Esophagus muscularis mucosa (tissue), 4 donors: ENCODE measurements at places on chromosomes 12 and 14.

DNA sequence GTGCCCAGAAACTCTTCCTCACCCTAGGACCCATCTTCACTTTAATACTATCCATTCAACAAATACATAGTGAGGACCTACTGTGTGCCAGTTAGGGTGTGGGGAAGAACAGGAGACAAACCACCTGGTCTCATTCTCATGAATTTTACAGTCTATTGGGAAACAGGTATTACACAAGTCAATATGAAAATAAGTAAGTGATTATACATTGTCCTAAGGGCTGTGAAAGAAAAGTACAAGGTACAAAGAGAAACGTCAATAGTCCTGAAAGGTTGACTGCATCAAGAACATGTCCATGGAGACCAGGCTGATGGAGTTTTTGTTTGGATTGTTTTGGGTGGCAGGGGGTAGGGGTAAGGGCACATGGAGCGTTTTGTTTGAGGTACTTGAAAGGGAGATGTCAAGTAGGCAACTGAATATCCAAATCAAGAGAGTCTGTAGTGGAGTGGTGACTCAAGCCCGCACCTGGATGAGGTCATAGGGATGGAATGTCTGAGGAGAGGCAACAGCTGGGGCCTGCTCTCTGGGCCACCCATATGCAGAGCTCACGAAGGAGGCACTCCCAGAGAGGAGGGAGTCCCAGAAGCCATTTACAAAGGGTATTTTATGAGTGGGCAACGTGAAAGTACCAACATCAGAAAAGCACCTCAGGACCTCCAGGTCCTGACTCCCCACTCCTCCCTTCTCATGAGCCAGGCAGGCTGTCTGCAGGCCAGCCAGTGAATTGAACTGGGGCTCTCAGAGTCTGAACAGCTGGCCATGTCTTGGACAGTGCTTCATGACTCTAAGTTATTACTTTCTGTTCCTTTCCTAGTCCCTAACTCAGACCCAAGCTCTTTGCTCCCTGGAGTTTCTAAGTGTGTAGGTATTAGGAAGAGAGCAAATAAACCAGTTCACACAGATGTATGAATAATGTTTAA is 272.0 kb downstream of the ZFP36L1 start:
- DNase-seq, result no peak

DNA sequence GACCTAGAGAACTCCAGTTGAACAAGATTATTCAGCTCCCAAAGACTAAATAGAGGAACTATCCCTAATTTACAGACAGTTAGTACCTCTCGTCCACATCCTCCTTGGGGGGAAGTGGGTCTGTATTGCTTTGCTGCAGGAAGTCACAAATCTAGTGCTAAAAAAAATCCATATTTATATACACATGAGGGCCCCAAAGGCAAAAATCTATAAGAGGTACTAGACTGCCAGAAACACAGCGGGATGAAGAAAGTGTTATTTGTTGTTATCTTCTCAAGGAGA is 190.1 kb downstream of the TTC8 start:
- no peak for DNase-seq

DNA sequence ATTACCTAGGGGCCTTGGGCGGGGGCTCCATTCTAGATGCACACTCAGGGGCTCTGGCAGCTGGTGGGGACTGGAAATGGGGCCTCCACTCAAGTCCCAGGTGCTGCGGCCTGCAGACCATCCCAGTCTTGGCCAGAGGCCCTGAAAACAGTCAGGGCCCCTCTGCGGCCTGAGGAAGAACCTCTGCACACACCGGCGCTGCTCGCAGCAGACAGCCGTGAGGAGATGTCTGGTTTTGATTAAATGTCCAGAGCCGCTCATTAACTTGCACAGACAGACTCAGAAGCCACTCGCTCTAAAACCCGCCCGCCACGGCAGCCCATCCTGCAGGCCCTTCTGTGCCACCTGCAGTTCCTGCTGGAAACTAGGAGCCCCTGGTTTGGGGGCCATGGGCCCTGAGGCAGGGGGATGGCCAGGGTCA is 36.4 kb upstream of the NCOR2 start:
- DNase-seq, result no peak

GRCh38 chr12:116867523-116867922 is 13.7 kb downstream of the HRK start:
- no peak for DNase-seq

GRCh38 chr14:89910691-89911009 is 43.9 kb downstream of the EFCAB11 start:
- DNase-seq, result no peak

DNA sequence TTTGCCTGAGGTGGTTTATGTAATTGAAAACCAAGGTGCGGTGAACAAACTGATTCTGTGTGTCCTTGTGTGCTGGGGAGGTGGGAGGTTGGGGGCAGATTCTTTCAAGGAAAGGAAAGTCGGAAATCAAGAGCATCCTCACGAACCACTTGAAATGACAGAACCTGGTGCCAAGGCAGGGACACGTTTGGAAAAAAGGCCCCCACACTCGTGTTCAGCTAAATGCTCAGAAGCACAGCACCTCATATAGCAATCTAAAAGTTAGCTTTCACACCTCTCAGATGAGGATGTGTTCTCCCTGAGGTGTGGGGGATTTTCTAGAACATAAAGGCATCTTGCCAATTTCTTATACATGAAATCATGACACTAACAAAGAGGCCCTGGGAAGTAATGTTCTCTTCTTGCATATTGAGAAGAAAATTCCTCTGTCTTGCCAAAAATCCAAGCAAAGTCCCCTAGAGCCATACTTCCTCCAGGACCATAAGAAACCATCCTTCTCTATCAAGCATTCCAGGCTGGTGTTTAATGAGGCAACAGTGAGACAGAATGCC is 119.6 kb downstream of the PLXNC1 start:
- no peak for DNase-seq

DNA sequence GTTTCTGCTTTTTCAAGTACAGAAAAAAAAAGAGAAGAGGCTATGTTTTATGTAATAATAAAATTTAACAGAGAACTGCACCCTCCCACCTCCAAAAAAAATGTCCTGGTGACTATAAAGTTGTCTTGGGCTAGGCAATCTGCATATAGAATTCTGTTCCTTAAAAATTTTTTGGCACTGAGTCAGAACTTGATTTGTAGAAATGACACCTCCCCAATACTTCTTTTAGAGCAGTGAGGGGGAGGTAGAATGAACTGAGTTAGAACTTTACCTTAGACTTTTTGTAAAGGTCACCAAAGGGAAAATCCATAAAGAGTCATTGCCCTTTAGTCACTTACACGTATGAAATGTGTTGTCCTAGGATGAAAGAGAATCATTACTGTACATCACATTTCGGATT is 80.0 kb downstream of the BTG1 start:
- DNase-seq, result no peak

- DNase-seq, result no peak
These were observed 78.1 kb upstream of the NOS1 start for GRCh38 chr12:117439531-117440001.
